Neural progenitor cell (in vitro differentiated cells): ENCODE measurements at places on chromosomes 1 and 21.
A peak's percentile ranks its signal among the peaks of the same experiment; 100 is the strongest.

GRCh38 chr1:65764052-65764451 lies 28.6 kb upstream of the PDE4B start:
- no peak for DNase-seq
- H3K36me3 ChIP-seq: no peaks in the 10 kb centered on the region
- no peak overlapping the region for H3K27ac ChIP-seq
- H3K4me3 ChIP-seq: no peak overlapping the region
- H3K4me1 ChIP-seq: no peaks in the 10 kb centered on the region
- no peaks in the 10 kb centered on the region for H3K27me3 ChIP-seq

DNA sequence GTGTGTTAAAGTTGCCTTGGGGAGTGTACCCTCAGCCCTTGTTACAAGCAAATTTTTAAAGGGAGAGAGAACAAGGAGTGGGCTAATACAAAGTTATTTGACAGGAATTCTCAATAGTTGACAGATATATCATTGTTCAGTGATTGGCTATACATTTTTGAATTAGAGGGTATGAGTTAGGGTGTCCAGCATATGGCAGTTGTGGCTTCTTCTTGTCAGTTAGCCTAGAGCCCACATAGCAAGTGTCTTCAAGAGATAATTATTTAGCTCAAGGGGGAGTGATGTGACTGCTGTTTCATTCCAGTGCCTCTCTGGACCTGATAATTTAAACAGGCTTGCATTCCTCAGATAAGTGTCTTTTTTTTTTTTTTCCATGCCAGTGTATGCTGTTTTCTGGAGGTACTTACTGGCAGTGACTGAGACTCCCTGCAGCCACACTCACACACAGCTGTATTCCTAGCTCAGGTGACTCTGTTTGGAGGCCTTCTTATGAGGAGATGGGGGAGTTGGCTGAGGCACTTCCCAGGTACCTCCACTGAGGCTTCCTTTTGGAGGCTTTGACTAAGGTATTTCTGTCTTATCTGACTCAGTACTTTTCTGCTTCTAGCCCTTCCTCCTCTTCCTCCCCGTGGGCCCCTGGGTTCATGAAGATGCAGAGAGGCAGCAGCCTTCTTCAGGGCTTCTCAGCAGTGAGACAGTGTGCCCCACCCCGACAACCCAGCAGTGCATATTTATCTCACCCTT lies 32.3 kb downstream of the IVNS1ABP start:
- H3K27me3 ChIP-seq: no peaks in the 10 kb centered on the region
- H3K36me3 ChIP-seq: no peaks in the 10 kb centered on the region
- H3K4me1 ChIP-seq: no peaks in the 10 kb centered on the region
- no peak for DNase-seq

DNA sequence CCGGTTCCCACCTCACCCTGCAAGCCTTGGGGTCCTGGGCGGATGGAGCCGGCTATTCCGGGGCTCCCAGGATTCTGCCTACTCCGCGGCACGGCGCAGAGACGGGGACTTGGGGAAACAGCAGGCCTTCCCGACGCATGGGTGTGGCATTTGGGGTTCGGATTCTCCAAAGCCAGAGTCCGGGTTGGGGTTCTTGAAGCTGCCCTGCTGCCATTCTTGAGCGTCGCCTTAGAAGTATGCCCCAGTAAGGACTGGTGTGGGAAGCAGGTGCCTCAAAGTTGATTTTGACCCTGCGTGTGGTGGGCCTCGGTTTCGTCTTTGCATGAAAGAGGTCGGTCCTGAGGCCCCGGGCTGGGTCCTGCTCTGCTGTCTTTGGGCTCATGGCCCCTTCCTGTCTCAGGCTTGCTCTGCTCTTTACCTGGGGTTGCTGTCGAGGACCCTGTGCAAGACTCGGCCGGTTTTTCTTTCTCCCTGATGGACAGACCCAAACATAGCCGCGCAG lies 696 bp downstream of the GUK1 start:
- H3K4me1 ChIP-seq: peaks cover 6% of the 10 kb centered on the region
- peak overlapping the region; percentile 84 for H3K4me3 ChIP-seq
- peak overlapping the region; percentile 97 for H3K27ac ChIP-seq

- no peak overlapping the region for H3K27ac ChIP-seq
- H3K4me3 ChIP-seq: no peak overlapping the region
- no peaks in the 10 kb centered on the region for H3K4me1 ChIP-seq
- no peak for DNase-seq
- no peaks in the 10 kb centered on the region for H3K36me3 ChIP-seq
Observed at GRCh38 chr1:6588128-6588892, 8.5 kb downstream of the ZBTB48 start.

DNA sequence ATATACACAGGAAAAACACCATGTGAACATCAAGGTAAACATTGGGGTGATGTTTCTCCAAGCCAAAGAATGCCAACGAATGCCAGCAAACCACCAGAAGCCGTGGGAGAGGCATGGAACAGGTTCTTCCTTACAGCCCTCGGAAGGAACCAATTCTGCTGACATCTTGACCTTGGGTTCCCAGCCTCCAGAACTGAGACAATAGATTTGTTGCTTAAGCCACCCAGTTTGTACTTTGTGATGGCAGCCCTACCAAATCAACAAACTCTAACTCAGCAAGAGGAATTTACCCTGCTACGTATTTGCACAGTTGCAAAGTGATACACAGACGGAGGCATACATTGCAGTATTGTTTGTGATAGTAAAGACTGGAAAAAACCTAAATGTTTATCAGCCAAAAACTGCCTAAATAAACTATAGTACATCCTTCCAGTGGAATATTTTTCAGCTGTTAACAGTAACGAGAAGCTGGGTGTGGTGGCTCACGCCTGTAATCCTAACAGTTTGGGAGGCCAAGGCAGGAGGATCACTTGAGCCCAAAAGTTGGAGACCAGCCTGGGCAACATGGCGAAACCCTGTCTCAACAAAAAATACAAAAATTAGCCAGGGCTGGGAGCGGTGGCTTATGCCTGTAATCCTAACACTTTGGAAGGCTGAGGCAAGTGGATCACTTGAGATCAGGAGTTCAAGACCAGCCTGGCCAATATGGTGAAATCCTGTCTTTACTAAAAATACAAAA lies 12.5 kb upstream of the ZC3H12A start:
- no peaks in the 10 kb centered on the region for H3K36me3 ChIP-seq
- no peak overlapping the region for H3K4me3 ChIP-seq
- no peaks in the 10 kb centered on the region for H3K4me1 ChIP-seq
- no peak overlapping the region for H3K27ac ChIP-seq

DNA sequence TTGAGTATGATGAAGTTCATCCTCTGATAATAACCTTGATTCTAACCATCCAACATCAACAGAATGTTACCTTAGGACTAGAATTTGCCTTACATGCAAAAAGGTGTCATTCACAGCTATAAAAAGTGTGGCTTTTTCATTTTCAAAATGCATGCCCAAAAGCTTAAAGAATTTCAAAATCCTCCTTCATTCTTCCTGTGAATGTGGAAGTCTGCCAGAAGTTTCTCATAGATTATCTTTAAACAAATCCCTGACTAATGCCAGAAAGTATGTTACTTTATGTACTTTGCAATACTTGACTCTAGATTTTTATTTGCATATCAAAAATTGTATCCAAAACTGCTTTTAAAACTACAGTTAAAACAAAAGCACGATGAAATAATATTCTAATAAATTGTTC lies 270.6 kb upstream of the ZRANB2 start:
- H3K27ac ChIP-seq: no peak overlapping the region
- H3K27me3 ChIP-seq: no peaks in the 10 kb centered on the region
- H3K36me3 ChIP-seq: no peaks in the 10 kb centered on the region
- no peak overlapping the region for H3K4me3 ChIP-seq
- no peaks in the 10 kb centered on the region for H3K4me1 ChIP-seq
- DNase-seq: no peak
